ENCODE measurements at places on chromosomes 4 and X. TPM values are rescaled to one million over a fixed set of nuclear protein-coding genes. Genes with fewer than 3 reads are reported as not detected.
A peak's percentile ranks its signal among the peaks of the same experiment; 100 is the strongest.

DNA sequence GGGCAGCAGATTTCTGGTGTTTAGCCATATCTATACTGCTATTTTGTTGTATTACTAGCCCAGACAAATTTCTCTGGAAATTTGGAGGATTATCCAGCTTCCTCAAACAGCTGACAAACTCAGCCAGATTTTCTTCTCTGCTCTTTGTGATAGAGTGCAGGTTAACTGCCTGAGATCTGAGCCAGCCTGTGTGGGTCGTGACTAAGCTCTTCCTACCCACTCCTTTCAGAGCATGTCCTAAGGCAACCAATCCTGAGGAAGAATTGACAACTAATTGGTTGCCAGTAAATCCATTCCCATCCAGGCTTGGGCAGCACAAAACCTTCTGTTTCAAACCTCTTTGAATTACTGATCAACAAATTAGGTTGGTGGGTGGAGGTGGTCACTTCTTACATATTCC lies 2.5 kb upstream of the GABRA2 start:
- H3K27me3 ChIP-seq: peaks cover 54% of the 10 kb centered on the region
- no peaks in the 10 kb centered on the region for H3K36me3 ChIP-seq
- peaks cover 19% of the 10 kb centered on the region for H3K4me1 ChIP-seq
- no peak overlapping the region for H3K27ac ChIP-seq
- no peak overlapping the region for H3K4me3 ChIP-seq

DNA sequence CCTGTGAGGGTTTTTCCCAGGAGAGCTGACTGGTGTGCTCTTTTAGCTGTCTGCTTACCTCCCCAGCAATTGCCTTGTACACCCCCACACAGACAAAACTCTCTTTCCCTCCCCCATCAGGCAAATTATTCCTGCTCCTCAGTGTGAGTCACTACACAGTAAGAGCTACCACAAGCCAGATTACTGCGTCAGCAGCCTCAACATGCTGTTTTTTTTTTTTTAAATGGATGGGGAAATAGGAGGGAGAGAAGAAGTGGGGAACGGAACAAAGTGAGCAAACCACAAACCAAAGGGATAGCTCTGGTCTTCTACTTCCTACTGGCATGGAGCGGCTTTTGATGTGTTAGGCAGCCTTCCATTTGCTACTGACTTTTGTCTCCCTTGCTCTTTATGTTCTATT lies 107.5 kb upstream of the ACSL4 start:
- no peaks in the 10 kb centered on the region for H3K36me3 ChIP-seq
- no peaks in the 10 kb centered on the region for H3K4me1 ChIP-seq
- no peaks in the 10 kb centered on the region for H3K27me3 ChIP-seq
- no peak overlapping the region for H3K4me3 ChIP-seq
- H3K27ac ChIP-seq: no peak overlapping the region
- no peak for DNase-seq

GRCh38 chr4:15689540-15689939 lies 7.9 kb downstream of the FAM200B start:
- DNase-seq: no peak
- H3K27me3 ChIP-seq: no peaks in the 10 kb centered on the region
- no peak overlapping the region for H3K27ac ChIP-seq
- peaks cover 45% of the 10 kb centered on the region for H3K4me1 ChIP-seq
- no peak overlapping the region for H3K4me3 ChIP-seq

- no peak for DNase-seq
- no peak overlapping the region for H3K4me3 ChIP-seq
- no peaks in the 10 kb centered on the region for H3K27me3 ChIP-seq
- no peaks in the 10 kb centered on the region for H3K36me3 ChIP-seq
- H3K27ac ChIP-seq: no peak overlapping the region
These were observed 331.9 kb upstream of the GK2 start for GRCh38 chr4:79739912-79740311.

- H3K4me1 ChIP-seq: no peaks in the 10 kb centered on the region
- no peak overlapping the region for H3K4me3 ChIP-seq
- no peak for DNase-seq
- H3K36me3 ChIP-seq: no peaks in the 10 kb centered on the region
These were observed 225.9 kb downstream of the NR3C2 start for GRCh38 chr4:148216321-148216720.

- no peak overlapping the region for H3K27ac ChIP-seq
- H3K4me1 ChIP-seq: peaks cover 28% of the 10 kb centered on the region
- peaks cover 87% of the 10 kb centered on the region for H3K27me3 ChIP-seq
- H3K36me3 ChIP-seq: peaks cover 28% of the 10 kb centered on the region
- H3K4me3 ChIP-seq: no peak overlapping the region
- DNase-seq: no peak
These were observed 16.7 kb upstream of the YTHDC1 start for GRCh38 chr4:68366600-68366999.

DNA sequence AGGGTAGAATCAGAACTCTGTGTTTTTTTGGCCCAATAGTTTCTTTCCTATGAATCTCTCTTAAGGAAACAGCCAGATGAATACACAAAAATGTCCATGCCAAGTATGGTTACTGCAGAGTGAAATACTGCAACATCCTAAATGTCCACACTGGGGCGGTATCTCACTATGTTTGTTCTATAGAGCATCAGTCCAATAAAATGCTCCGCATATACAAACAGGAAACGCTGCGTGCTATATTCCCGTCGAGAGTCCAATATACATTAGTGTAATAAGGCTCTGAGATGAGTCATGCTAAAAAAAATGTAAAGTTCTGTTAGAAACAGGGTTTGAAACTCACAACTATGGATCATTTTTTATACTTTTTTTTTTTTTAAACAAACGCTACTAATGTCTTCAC lies 72.9 kb upstream of the ENOX2 start:
- H3K36me3 ChIP-seq: no peaks in the 10 kb centered on the region
- peaks cover 5% of the 10 kb centered on the region for H3K4me1 ChIP-seq
- no peak overlapping the region for H3K27ac ChIP-seq
- peak; percentile 27 for DNase-seq
- no peak overlapping the region for H3K4me3 ChIP-seq

DNA sequence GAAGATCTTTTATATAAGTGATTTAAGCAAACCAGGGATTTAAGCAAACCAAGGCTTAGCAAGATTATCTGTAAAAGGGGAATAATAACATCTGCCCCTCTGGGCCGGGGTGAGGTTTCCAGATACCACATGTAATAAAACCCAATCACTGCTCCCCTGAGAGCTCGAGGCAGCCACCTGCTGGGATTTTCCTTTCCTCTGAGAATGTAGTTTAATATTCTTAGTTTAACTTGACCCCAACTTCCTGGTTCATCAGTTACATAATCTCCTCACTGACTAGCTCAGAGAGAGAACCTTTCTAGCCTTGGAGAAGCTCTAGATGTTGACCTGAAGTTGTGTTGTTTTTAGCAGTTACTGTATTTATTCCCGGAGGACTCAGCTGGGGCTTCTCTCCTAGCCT lies 322.4 kb downstream of the ARHGAP10 start:
- no peak overlapping the region for H3K27ac ChIP-seq
- H3K4me1 ChIP-seq: peaks cover 34% of the 10 kb centered on the region
- no peaks in the 10 kb centered on the region for H3K27me3 ChIP-seq
- no peak overlapping the region for H3K4me3 ChIP-seq

DNA sequence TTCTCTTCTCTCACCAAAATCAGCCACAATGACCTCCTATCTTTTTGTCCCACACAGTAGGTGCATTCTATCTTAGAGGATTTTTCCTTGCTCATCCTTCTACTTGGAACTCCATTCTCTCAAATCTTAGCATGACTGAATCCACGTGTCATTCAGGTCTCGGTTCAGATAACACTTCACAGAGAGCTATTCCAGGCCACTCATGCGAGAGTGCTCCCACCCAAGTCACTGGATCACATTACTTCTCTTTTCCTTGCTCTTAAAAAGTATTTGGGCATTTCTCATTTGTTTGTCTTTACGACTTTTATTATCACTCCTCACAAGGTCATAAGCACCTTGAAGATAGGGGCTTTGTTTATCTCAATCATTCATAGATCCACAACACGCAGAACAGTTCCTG lies 647.5 kb upstream of the TENM3 start:
- DNase-seq: no peak
- H3K4me3 ChIP-seq: no peak overlapping the region
- no peak overlapping the region for H3K27ac ChIP-seq
- H3K36me3 ChIP-seq: no peaks in the 10 kb centered on the region

The HSFX1 gene
- total RNA-seq: 0.85 TPM
